ENCODE measurements at places on chromosomes 7 and 10.

GRCh38 chr7:157633465-157634185 lies 296.8 kb downstream of the DNAJB6 start:
- DNase-seq = no peak

DNA sequence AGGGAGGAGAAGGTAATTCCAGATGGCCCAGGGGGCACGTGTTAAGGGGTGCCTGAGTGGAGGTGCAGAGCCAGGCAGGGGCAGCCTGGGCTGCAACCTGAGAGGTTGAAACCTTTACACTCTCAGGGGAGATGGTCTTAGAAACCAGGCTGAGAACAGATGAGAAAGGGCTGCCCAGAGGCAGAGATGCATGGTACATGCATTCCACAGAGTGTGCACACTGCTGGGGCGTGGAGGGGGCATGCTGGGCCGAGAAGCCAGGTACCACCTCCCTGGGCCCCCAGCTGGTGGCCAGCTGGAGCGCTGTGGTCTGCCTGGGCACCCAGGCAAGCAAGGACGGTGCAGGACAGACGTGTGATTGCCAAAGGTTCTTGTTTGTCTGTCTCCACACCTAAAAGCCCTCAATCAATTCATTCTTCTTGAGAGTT lies 14.1 kb upstream of the CSGALNACT2 start:
- DNase-seq = no peak

DNA sequence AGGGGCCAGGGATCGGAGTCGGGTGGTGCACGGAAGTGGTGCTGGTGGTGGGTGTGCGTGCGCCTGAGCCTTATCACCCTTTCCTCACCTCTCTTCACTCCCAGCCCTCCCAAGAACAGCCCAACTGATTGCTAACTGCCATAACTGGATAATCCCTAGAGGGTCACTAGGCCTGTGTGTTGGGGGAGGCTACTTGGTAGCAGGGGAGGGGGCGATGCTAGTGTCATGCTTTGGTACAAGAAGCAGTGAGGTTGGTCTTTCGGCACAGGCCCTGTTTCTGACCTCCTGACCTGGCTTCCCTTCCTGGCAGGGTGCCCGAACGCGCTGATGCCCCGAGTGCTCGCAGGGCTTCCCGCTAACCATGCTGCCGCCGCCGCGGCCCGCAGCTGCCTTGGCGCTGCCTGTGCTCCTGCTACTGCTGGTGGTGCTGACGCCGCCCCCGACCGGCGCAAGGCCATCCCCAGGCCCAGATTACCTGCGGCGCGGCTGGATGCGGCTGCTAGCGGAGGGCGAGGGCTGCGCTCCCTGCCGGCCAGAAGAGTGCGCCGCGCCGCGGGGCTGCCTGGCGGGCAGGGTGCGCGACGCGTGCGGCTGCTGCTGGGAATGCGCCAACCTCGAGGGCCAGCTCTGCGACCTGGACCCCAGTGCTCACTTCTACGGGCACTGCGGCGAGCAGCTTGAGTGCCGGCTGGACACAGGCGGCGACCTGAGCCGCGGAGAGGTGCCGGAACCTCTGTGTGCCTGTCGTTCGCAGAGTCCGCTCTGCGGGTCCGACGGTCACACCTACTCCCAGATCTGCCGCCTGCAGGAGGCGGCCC lies 652 bp downstream of the KAZALD1 start:
- DNase-seq = peak; percentile 63

- DNase-seq = no peak
These were observed 4.3 kb upstream of the GIMAP5 start for GRCh38 chr7:150732786-150733481.

DNA sequence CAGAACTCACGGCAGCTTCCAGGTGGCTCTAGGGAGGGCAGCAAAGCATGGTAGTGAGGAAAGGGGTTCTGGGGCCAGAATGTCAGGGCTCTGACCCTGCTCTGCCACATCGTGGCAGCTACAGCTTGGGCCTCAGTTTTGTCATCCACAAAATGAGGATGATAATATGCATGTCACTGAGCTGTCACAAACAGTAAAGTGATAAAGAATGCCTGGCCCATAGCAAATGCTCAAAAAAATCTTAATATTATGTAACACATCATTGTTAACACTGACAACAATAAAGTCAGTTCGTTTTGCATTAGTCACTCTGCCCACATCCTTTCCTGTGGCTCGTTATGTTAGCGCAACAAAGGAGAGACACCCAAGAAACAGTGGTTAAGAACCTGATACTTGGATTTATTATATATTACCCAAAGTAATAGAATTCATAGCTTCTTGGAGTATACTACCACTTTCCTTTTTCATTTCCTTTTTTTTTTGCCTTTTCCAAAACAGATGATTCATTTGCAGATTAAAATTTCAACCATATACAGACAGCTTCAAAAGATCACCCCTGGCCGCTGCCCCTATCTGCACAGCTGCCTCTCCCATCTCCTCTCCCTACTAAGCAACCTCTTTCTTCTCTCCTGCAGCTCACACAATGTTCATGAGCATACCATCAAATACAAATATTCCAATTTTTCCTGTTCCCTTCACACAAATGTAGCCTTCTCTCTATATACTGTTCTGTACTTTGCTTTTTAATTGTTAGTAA lies 45.5 kb upstream of the DDC start:
- DNase-seq = peak; percentile 62

DNA sequence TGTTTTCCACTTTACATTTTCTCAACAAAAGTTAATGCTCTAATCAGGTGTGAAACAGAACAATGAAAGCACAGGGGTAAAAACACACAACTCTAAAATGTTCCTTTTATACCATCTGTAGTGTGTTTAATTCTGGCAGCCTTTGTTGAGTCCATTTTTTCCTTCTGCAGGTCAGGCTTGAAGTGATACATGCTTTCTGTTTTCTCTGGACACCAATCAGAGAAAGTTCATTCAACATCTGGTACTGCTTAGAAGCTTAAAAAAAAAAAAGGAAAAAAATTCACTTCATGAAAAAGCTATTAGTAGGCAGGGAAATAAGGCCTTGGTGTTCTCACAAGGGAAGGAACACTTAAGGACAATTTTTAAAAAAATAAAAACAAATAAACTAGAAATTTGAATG lies 231.3 kb upstream of the RHOBTB1 start:
- DNase-seq = no peak

- no peak for DNase-seq
These were observed 91.0 kb downstream of the ELMO1 start for GRCh38 chr7:37357637-37357996.

- DNase-seq = no peak
These were observed 15.2 kb upstream of the PARD3 start for GRCh38 chr10:34830217-34830822.

GRCh38 chr7:46897381-46897780 lies 684.5 kb downstream of the TNS3 start:
- DNase-seq = no peak

DNA sequence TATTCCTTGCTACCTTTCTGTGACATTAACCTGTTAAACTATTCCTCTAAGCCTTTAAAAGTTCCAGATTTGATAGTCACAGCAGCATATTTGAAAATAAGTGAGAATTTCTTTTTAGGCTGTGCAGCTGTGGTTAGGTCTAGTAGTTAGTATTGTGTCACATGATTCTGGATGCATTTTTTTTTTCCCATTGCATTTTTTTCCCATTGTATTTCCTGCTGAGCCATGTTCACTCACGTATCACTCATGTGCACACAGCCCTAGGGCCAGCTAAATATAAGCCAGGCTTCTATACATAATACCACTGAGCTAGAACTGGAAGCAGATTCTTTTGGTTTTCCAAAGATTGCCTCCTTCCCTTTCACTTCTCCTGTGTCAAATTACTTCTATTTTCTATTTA lies 37.4 kb downstream of the DNAJC9 start:
- no peak for DNase-seq

- DNase-seq = no peak
These were observed 70.0 kb downstream of the CABCOCO1 start for GRCh38 chr10:61732629-61733278.

- no peak for DNase-seq
These were observed 5.0 kb downstream of the EPHB6 start for GRCh38 chr7:142859829-142860228.

GRCh38 chr10:110209926-110210673 lies 2.7 kb downstream of the MXI1 start:
- peak; percentile 39 for DNase-seq

Measured in suppressor macrophage treated with lipopolysaccharide for 1 hour (primary cell).